Naive thymus-derived CD8-positive, alpha-beta T cell (primary cell): ENCODE measurements at places on chromosomes 6 and 20.

GRCh38 chr20:47606983-47607613, 105.4 kb downstream of the NCOA3 start:
- DNase-seq, result no peak

- no peak for DNase-seq
These were observed 2.0 kb upstream of the NOL7 start for GRCh38 chr6:13613029-13613594.

GRCh38 chr6:36469148-36469661, 26.4 kb downstream of the KCTD20 start:
- no peak for DNase-seq

- DNase-seq, result no peak
These were observed 55.3 kb upstream of the CEP85L start for GRCh38 chr6:118706702-118707101.

- no peak for DNase-seq
These were observed 39.7 kb downstream of the SNX9 start for GRCh38 chr6:157862706-157863105.

- DNase-seq, result no peak
These were observed 82.9 kb upstream of the SCAF8 start for GRCh38 chr6:154650351-154650750.

- DNase-seq, result no peak
These were observed 118.9 kb downstream of the ARMC2 start for GRCh38 chr6:108966855-108967755.

DNA sequence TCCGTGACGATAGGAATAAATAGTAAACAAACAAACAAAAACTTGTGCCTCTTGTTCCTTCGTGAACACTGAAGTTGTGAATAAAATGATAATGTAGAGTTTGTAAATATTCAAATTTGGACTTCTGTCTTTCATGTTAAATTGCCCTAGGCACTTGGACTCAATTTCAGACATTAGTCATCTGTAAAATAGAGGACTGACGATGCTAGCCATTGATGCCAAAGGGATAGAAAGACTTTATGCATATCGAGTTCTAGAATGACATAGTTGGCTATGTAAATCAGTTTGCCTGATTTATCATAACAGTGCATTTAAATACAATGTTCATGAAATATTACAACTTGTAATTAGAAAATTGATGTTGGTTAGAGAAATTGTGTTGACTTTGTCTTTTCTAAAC, 45.9 kb upstream of the FLRT3 start:
- DNase-seq, result no peak

DNA sequence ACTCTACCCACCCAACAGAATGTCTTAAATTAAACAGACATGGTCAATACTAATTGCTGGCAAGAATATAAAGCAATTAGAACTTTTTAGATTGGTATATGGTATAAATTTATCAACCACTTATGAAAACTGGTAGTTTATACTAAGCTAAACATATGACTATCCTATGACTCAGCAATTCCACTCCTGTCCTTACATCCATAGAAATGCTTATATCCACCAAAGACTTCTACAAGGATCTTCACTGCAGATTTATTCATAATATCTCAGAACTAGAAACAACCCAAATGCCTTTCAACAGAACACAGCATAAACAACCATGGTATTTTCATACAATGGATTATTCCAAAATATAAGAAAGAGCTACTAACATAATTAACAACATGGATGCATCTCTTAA, 4.6 kb downstream of the ZNF184 start:
- DNase-seq, result no peak

GRCh38 chr6:167647306-167647705, 179.4 kb upstream of the AFDN start:
- no peak for DNase-seq

DNA sequence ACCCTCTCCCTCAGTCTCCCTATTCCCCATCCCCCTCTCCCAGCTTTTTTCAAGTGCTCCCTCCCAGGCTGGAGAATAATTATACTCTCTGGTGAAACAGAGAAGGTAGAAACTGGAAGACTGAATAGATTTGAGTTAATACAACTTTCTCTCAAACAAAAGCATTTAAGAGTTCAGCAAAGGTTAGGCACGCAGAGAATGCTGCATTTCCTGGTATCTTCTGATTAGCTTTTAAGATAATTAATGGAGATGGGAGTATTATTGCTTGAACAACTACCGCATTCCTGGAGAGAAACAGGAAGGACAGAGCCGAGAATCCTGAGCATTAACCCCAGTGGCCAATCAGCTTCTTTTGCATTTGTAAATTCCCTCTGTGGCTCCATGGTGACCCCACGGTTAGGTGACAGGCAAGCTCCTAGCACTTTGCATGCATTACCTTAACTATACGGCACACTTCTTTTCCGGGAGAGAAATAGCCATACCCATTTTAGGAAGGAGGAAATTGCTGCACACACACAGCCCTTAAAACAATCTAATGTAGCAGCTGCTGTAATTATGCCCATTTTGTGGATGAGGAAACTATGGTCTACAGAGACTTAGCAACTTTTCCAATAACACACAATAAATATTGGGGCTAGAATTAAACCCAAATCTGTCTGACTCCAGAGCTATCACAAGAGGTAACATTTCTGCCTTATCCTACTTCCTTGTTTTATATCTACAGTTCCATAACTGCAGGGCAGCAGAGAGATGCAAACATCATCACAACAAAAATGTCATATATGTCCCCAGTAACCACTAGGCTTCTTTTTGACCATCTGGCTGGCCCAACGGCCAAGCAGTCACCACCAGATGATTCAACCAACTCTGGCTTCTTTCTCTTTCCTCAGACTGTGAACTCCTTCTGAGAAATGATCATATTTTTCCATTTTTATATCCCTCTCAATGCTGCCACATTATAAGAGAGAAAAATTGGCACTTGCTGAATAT, 169.9 kb downstream of the CD24 start:
- DNase-seq, result no peak

DNA sequence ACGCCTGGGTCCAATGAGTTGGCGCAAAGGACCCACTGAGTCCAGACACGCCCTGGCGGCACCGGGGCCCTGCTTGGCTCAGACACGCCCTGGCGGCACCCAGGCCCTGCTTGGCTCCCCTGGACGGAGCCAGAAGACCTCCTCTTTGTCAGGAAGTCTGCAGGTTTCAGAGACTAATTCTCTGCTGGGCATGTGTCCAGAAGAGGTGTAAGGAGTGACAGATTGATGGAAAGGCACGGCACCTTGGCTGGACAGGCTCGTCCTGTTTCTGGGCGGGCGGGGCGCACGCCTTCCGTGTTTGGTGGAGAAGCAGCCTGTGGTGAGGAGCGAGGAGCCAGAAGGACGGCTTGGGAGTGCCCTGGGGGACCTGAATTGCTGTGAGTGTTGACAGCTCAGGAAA, 23.1 kb upstream of the DACT2 start:
- no peak for DNase-seq

- DNase-seq, result no peak
These were observed 256.6 kb downstream of the EYS start for GRCh38 chr6:65450451-65450850.

- DNase-seq, result no peak
These were observed 1.1 kb downstream of the SYNJ2 start for GRCh38 chr6:157982563-157983405.

GRCh38 chr6:111745186-111745585, 128.1 kb downstream of the FYN start:
- no peak for DNase-seq
